ENCODE measurements at places on chromosomes 6 and 20.

DNA sequence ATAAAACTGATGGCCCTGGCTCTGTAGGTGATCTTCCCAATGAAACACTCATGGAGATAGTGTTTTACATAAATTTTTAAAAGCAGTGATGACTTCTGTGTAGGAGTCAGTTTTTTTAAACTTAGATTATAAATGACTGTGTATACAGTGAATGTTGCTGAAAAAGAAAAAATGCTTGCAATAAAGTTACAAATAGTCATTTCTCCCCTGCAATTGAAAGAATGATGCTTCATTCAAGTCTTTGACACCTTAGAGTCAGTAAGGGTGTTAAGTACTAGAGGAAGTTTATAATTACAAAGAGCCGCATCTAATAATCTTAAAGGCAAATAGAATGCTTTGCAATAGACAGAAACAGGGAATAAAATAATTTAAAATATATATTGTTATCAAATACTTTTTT, 27.6 kb downstream of the ZNF292 start:
- no peak for DNase-seq

DNA sequence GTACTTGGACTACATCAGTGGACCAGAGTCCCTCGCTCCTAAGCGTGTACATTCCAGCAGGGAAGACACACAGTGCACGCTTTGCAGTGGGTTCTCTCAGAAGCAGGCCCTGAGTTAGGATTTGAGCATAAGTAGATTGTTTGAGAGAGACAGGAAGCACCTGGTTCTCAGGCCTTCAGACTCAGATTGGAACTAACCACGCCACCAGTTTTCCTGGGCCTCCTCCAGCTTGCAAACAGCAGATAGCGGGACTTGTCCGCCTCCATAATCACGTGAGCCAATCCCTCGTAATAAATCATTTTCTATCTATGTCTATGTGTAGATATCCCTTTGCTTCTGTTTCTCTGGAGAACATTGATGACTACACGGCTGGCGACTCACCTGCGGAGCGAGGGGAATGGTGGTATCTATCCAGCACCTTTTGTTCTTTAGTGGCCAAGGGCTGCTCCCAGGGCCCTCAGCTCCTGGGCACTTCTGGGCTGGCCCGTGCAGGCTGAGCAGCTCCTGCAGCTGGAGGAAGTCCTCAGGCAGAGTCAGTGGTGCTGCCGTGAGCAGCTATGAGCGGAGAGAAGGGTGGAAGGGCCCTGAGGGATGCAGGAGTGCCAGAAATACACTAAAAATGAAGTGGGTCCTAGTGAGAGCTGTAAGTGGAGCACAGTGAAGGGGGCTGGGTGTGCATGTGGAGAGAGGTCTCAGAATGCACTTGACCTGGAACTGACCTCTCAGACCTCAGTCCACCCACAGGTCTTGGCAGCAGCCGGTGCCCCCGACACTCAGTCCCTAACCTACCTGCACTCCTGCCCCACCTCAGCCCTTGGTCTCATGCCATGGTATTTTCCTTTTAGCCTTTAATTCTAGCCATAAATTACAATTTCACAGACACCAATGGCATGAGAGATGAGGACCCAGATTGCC, 76.9 kb downstream of the STK35 start:
- DNase-seq, result no peak

DNA sequence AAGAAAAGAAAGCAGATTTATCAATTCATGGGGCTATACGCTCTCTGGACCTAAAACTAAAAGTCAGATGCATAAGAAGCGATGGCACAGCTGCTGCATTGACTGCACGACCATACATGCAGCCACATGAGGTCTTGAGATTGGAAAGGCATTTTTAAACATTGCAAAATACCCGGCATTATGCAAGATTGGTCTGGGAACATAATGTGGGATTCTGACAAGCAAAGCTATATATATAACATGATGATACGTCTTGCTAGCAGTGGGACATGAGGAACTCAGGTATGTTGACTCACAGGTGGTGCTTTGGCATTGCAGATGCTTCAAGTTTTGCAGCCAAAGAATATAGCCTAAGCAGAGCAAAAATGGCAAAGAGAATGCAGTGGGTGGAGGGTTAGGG, 55.1 kb downstream of the SAMD3 start:
- no peak for DNase-seq

DNA sequence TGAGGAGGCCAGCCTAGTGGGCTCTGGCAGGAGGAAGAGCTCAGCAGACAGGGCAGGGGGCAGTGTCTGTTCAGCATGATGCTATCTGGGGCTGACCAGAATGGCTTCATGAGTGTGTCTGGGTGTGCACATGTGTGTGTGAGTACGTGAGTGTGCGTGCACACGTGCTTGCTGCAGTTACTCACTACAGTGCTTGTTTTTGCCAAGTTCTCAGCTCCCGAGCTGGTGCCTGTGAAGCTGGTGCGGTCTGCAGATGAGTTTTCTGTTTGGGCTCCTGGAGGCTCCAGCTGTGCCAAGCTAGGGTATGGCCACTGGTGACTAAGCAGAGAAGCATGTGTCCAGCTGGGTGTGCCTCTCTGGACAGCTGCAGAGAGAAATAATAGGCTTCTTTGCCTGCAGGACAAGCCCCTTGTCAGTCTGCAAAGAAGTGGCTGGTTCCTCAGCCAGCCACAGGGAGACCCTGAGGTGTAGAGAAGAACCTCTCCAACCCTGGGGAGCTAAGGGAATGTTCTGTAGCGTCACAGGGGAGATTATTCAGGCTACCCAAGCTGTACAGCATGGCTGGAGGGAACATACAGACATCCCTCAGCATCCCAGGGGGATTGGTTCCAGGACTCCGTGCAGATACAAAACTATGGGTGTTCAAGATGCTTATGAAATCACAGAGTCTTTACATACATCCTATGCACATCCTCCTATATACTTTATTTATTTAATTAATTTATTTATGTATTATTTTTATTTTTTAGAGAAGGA, 40.2 kb upstream of the FAM50B start:
- DNase-seq, result peak; percentile 83

DNA sequence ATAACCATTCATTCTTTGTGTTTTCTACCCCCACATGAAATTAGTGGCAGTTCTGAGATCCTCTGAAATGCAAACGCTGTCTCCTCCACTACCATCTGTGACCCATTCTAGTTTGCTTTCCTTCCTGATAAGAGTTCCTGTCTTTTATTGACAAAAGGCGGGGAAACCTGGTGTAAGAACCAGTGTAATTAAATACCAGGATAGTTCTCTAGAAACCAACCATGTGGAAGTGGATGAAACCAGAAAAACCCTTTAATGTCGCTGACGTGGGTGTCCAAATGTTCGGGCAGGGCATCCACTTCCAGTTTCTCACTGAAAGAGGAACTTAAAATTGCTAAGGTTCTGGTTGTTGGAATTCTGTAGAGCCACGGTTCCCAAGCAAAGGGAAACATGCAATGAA, 79.1 kb downstream of the TNFRSF21 start:
- DNase-seq, result no peak

DNA sequence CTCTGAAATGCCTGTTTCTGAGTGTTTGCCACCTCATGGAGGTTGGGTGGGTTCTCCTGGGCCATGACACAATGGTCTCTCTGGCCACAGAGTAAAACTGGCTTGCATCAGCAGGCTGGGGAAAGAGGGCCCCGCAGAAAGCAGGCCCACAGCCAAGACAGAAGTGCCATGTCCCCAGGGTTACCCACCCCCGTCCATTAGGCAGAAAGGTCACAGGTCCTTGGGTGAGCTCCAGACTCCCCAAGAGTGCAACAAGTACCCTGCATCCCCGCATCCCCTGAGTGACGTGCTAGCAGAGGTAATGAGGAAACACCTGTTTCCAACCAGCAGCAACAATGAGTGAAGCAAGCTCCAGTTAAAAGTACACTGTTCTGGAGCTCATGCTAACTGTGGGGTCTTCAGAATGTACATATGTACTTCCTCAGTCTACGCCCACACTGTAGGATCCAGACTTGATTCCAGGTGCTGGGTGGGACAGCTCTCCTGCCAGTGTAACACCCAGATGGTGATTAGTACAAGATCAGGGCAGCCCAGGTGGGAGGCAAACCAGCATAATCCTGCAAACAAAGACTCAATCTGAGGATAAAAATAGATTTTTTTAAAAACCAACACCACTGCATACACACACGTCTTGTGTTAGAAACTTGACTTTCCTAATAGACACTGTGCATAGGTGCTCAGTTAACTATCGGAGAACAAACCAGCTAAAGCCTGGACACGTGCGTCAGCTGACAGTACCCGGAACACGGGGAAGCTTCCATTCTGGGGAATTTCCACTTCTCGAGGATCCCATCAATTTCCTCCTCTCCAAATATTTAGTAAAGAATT, 31.5 kb downstream of the RRBP1 start:
- no peak for DNase-seq

DNA sequence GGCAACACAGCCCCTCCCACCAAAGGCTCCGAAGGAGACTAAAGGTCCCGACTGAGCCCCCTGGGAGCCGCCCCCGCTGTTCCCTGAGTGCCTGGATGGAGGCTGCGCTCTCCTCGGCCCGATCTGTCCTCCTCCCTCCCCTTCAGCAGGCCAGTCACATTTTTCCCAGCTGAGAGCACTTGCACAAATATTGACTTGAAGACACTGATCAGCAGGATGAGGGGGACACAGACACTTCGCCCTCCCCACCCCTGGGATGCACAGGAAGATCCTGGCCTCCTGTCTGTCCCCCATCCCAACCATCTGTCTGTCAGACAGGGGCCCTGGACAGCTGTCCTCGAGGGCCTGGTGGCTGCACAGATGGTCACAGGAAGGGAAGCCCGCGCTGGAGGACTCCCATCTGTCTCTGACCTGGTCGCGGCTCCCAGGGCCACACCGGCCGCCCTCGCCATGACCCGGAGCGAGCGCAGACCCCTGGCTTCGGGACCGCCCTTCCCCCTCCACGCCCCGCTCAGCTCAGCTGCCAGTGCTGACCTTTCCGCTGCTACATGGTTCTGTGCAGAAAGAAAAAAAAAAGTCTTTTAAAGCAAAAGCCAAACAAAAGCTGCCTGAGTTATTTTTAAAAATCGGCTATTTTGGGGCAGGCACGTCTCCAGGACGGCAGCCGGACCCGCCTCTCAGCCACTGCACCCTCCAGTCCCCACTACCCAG, 11.1 kb downstream of the LAMA5 start:
- DNase-seq, result no peak

DNA sequence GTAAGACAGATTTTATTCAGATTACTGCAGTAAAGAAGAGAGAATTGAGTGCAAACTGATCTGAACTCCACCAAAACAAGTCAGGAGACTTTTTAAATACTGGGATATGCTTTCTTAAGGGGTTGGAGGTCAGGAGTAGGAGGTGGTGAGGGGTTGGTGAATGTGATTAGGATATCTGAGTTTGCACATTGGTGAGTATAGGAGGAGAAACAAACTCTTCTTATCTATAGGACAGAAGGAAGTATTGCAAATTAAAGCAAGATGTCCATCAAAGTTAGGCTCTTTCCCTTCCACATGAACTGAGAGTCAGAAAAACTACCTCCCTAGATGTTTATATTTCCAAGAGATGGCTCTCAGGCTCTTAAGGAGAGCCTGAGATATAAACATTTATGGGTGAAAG, 114.6 kb upstream of the HTR1E start:
- DNase-seq, result no peak

DNA sequence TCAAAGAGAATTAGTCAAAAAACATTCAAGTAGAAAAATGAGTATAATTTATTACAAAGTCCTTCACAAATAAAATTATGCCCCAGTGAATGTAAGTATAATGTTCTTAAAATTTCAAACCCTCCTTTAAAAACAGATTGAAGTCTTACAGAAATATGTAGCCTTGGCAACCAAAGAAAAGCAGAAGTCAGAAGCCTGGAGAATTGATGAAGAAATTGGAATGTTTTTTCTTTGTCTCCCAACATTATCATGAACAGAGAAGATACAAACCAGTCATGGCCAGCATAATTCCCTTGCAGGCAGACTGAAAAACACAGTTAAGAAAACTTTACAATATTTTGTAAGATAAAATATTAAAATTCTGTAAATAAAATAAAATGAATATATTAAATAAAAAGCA, 221.9 kb downstream of the TBC1D32 start:
- DNase-seq, result no peak

DNA sequence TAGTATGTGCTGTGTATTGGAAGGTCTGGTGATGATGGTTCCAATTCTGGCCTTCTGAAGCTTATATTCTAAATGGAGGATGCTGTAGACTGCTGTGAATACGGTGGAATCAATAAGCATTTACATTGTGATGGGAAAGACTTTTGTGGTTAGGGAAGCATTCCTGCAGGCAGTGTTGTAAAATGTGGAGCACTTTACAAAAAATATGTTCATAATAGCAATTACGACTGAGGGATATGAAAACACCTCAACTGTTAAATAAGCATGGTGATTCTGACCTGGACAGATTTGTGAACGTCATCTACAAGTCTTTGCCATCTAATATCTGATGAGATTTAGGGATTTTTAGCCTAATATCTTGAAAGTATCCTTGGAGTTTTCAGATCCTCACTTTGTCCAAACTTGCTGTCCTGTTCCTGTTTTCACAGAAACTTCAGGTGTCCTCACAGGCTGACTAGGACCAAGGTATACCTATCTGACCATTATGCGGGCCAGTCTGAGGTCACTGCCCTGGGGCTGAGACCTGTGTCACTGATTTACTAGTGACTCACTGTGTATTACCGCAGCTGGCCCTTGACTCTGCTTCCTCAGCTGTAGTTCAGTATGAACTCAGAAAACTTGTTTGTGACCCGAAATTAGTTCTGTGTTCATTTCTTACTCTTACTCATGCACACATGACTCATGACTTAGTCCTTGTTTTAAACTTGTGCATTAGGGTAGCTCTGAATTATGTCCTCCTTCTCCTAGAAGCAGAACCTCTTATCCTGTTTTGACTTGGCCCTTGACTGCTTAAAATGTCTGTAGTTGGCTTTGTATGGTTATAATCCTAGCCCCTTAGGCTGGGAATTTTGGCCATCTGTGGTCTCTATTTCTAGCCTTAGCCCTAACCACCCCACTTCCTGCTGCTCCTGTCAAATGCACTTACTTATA, 343.0 kb downstream of the CDKAL1 start:
- DNase-seq, result peak; percentile 89

- DNase-seq, result no peak
Observed at GRCh38 chr20:5000263-5001173, 792 bp downstream of the SLC23A2 start.

DNA sequence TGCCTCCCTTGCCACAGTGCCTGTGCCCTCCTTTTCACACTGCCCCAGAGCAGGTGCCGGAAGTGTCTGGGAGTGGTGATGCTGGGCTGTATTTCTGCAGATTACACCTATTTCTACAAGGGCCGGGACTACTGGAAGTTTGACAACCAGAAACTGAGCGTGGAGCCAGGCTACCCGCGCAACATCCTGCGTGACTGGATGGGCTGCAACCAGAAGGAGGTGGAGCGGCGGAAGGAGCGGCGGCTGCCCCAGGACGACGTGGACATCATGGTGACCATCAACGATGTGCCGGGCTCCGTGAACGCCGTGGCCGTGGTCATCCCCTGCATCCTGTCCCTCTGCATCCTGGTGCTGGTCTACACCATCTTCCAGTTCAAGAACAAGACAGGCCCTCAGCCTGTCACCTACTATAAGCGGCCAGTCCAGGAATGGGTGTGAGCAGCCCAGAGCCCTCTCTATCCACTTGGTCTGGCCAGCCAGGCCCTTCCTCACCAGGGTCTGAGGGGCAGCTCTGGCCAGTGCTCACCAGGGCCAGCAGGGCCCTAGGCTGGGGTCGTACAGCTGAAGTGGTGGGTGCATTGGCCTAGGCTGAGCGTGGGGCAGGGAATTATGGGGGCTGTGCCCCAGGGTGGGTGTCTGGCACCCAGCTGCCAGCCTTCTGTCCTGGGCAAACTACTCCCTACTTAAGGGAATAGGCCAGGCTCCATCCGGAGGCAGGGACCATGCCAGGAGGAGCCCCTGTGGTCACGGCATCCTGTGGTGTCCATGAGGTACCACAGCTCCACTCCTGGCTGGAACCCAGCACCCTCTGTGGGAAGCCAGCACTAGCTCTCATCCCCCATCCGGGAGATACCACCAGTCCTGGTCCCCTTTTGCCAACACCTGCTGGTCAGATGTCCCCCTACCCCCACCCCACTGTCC, 3.5 kb downstream of the MMP24OS start:
- DNase-seq, result no peak

All from pulmonary artery endothelial cell (primary cell).